ENCODE measurements at places on chromosomes 1 and 21.

DNA sequence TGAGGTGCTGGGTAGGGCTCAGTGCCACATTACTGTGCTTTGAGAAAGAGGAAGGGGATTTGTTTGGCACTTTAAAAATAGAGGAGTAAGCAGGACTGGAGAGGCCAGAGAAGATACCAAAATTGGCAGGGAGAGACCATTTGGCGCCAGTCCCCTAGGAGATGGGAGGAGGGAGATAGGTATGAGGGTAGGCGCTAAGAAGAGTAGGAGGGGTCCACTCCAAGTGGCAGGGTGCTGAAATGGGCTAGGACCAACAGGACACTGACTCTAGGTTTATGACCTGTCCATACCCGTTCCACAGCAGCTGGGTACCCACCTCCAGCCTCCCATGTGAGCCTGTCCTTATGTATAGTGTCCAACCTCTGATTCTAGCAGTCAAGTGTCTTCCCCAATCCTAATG, 1.0 kb upstream of the CRTC2 start:
- DNase-seq: no peak

- DNase-seq: no peak
Observed at GRCh38 chr1:232438476-232438875, 191.5 kb downstream of the SIPA1L2 start.

GRCh38 chr1:41414296-41414695, 53.1 kb downstream of the FOXO6 start:
- no peak for DNase-seq

DNA sequence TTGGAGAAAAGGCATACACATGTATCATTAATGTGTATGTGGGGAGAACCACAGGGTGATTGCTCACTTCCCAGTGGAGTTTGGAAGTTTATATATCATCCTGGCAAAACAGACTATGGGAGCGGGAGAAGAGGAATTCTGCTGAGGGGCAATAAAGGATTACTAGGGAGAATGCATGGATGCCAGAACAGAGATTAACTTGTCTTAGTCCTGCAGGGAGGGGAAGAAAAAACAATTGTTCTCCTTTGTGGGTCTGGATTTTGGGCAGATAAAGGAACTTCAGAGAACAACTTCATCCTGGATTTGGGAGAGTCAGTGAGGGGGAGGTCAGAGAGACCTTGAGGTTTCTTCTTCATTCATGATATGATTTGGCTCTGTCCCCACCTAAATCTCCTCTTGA, 55.9 kb upstream of the SOX13 start:
- DNase-seq: no peak

- DNase-seq: no peak
Observed at GRCh38 chr1:53131590-53131938, 10.9 kb downstream of the SLC1A7 start.

- no peak for DNase-seq
Observed at GRCh38 chr1:57384901-57385300, 39.0 kb downstream of the DAB1 start.

- no peak for DNase-seq
Observed at GRCh38 chr1:9281908-9282695, 10.6 kb upstream of the SPSB1 start.

DNA sequence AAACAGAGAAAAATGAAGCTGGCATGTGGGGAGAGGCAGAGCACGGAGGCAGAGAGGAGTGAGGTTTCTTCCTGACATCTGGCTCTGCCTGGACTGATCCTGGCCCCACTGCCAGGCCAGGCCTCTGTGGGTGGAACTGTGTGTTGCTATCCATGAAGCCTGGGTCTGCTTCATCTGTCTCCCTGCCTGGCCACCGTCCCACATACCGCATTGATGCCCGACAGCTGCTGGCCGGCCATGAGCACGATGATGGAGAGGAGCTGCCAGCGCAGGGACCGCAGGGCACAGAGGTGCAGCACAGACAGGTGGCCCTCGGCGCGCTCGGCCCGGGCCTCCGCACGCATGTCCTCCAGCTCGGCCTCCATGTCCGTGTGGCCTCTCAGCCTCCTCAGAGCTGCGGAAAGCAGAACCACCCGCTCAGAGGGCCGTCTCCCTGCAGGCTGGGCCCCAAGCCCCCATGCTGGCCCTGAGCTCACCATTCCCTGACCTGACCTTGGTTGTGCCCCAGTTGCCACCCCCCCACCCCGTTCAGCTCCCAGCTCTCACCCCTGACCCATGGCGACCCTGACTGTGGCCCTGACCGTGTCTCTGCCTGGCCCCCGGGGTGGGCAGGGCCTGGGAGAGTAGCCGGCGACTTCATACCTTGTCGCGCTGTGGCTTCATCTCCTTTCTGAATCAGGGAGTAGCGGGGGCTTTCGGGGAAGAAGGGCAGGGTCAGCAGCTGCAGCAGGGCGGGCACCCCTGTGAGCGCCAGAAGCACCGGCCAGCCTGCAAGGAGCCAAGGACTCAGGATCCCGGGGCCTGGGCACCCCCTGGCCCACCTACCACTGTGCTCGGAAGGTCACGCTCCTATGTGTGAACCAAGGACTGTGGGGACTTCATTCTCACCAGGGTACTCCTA, 11.5 kb downstream of the SLC2A7 start:
- no peak for DNase-seq

GRCh38 chr1:89065079-89065868, at the start of gene GBP1:
Gene GBP1, minus strand, starts transcription at chr1:89065208. Its CDS starts 1,974 bp downstream, at chr1:89063234.
- no peak for DNase-seq

DNA sequence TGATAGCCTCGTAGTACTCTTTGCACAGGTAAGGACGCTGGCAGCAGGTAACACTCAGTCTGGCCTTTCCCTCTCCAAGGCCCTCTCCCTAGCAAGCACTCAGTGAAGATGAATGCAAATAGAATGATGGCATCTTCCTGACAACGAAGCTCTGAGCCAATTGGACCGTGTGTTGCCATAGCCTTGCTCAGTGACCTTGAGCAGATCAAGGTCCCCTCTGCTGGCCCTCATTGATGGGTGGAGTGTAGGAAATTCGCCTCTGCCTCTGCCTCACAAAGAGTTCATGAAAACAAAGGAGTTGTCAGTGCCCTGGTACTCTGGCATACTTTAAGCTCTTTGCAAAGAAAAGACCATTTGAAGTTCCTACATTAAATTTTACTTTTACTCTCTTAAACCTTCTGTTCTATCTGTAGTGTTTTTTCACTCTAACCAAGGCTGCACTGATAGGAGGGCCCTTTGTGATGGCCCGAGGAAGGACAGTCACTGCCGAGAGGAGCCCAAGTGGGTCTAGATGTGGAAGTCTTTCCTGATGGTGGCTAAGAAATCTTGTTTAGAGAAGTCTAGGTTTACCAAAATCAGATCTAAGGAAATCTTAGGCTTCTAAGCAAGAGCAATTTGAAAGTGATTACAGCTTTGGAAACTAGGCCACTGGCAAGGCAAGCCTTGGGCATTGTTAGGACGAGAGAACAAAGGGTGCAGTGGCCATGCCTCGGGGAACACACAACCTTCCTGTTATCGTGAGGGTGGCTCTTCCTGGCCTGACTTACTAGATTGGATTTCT, 38.2 kb downstream of the SMYD2 start:
- DNase-seq: no peak

- no peak for DNase-seq
Observed at GRCh38 chr1:92230736-92231135, 13.0 kb downstream of the C1orf146 start.

GRCh38 chr1:200415789-200416593, 6.2 kb upstream of the ZNF281 start:
- no peak for DNase-seq

GRCh38 chr21:34535886-34536285, 23.9 kb upstream of the KCNE1 start:
- DNase-seq: no peak

DNA sequence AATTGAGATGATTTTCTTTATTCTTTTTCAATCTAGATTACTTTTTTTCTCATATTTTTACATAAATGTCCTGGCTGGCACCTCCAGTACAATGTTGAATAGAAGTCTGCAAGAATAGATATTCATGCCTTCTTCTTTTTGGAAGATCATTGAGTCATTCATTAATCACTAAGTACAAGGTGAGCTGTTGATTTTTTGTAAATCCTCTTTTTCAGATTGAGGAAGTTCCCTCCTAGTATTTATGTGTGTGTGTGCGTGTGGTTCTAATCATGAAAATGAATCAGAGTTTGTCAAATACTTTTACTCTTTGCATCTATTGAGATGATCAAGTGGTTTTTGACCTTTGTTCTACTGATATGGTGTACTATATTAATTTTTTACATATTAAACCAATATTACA, 859.3 kb downstream of the KCNT2 start:
- DNase-seq: no peak

- DNase-seq: no peak
Observed at GRCh38 chr1:155085504-155086127, 7.0 kb downstream of the EFNA3 start.

DNA sequence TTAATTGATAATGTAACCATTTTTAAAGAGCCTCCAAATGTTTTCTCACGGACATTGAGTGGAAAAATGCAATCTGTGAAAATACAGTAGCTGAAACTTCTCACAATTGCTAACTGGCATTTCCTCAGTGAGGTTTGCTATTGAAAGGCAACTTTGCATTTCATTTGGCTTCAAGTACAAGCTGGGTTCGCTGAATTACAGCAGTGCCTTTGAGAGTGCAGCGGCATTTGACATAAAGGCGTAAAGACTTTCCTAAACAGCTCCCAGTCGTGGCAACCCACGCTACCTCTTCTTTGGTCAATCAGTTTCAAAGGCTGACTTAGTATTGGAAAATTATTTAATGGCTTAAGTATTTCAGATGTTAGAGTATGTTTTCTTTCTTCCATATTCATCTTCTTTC, 39.3 kb upstream of the ZBTB18 start:
- DNase-seq: no peak

GRCh38 chr1:216888731-216889130, 165.5 kb upstream of the ESRRG start:
- no peak for DNase-seq

GRCh38 chr1:23103001-23103889, 65.4 kb downstream of the LUZP1 start:
- no peak for DNase-seq

DNA sequence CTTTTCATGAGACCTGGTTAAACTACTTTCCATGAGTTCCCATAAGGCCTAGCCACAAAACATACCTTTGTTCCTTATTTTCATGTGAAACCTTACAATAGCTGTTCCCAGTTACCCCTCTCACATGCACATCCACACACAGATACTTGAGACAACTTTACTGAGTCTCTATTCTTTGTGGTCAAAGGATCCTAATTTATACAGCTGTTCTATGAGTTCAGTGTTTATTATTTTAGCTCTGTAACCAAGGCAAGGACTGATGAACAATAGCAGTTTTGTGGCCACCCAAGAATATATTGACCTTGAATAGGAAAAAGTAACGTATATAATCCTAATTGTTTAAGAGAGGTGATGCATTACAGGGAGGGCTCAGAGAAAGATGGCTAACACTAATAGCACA, 160.5 kb upstream of the CACYBP start:
- DNase-seq: no peak

DNA sequence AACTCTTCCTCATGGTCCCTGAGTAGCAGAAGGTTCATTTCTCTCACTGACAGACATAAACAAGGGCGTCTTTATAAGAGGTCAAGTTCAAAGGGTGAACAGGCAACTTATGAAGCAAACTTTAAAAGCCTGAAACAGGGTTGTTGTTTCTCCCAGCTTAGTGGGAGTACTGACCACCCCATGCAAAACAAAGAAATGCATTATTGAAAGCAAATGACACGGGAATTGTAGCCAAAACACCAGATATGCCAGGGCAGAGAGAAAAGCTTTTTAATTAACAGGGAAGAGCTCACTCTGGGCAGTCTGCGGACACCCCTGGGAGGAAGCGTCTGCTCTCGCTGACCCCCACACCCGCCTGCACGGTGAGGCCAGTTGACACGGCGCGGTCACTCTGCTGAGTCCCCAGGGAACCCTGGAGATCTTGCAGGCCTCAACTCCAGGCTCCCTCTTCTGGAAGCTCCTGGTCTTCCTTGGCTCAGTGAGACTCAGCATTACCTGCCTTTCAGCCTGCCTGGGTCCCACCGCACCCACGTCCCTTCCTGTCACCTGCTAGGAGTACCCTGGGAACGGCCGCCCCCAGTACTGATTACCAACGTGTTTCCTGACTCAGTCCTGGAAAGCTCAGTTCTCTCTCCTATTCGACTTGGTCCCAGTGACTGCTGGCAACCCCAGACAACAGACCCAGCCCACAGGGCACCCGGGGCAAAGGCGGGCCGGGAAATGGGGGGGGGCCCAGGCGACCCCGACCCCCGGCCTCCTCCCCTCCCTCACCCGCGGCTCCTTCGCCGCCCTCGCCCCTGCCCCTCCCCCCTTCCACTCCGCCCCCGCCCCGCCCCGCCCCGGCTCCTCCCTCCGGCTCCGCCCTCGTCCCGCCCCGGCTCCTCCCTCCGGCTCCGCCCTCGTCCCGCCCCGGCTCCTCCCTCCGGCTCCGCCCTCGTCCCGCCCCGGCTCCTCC, 972 bp downstream of the CFAP410 start:
- DNase-seq: no peak

GRCh38 chr21:42344631-42345030, 6.2 kb downstream of the TFF2 start:
- DNase-seq: no peak

DNA sequence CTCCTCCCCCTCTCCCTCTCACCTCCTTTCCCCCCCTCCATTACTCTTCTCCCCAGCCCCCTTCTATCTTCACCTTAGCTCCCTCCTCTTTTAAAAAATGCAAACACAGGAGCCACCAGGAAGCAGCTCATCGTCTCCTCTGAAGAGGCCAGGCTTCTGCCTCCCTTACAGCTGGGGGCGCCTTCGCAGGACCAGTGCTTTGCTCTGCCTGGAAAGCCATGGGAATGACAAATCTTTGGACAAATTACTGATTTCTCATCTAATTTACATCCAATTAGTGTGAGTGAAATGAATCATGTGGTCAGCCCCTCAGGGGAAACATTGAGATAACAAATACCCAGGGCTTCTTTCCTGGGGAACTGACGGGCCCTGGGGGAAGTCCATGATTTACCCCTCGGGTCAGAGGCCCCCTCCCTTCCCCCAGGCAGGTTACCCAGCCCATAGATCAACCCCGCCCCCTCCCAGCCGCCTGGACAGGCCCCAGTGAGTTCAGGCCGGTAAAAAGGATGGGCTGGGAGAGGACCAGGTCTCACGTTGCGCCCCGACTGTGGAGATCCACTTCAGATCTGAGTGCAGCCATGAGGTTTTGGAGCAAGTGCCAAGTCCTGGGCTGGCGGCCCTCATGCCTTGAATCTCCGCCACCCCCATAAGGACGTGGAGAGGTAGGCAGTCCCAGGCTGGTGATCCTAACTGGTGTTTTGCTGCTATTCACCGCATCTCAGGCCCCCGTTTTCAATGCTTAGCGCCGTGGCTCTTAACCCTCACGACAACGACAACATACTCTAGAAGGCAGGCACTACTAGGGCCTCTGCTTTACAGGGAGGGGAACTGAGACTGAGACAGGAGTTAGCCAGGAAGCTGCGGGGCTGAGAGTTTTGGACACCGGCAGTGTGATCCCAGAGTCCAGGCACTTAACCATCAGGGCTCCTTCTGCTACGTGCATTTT, 300.8 kb downstream of the RRAGC start:
- no peak for DNase-seq

Data from SHP77 treated with DMSO at 0.1 percent for 48 hours (cell line).